ENCODE measurements at places on chromosomes 7 and 10. TPM values are rescaled to one million over a fixed set of nuclear protein-coding genes. Genes with fewer than 3 reads are reported as not detected.

GRCh38 chr10:97321804-97322190 lies 2.7 kb downstream of the FRAT1 start:
- H3K27ac ChIP-seq: peak overlapping the region; percentile 100
- no peaks in the 10 kb centered on the region for H3K27me3 ChIP-seq
- H3K4me3 ChIP-seq: no peak overlapping the region
- peaks cover 11% of the 10 kb centered on the region for H3K4me1 ChIP-seq

DNA sequence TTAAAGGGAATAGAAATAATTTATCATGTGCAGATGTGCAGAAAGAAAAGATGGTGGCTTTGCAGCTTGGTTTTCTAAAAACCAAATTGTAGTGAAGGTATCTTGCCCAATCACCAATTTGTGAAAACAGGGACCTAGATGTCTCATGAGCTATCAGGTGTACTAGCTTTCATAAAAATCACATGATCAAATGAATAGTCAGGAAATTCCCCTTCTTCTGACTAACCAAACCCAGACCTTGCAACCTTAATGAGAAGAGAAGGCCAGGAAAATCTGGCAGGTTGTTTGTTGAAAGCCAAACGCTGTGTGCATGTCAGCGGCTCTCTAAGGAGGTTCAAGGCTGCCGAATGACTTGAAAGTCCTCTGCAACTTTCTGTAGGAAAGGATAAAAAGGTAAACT lies 304.4 kb upstream of the NRP1 start:
- no peaks in the 10 kb centered on the region for H3K27me3 ChIP-seq
- no peak overlapping the region for H3K4me3 ChIP-seq
- H3K4me1 ChIP-seq: no peaks in the 10 kb centered on the region

TMEM178B gene
- under 0.01 TPM for total RNA-seq

AP3M1 gene
- 24.8 TPM for total RNA-seq

AMZ1 gene
- total RNA-seq: not detected

Measured in liver (tissue), 10 donors.